ENCODE measurements at places on chromosomes 7 and 10.
A peak's percentile ranks its signal among the peaks of the same experiment; 100 is the strongest.

GRCh38 chr7:2359610-2360009 is 5.0 kb downstream of the EIF3B start:
- DNase-seq: no peak

DNA sequence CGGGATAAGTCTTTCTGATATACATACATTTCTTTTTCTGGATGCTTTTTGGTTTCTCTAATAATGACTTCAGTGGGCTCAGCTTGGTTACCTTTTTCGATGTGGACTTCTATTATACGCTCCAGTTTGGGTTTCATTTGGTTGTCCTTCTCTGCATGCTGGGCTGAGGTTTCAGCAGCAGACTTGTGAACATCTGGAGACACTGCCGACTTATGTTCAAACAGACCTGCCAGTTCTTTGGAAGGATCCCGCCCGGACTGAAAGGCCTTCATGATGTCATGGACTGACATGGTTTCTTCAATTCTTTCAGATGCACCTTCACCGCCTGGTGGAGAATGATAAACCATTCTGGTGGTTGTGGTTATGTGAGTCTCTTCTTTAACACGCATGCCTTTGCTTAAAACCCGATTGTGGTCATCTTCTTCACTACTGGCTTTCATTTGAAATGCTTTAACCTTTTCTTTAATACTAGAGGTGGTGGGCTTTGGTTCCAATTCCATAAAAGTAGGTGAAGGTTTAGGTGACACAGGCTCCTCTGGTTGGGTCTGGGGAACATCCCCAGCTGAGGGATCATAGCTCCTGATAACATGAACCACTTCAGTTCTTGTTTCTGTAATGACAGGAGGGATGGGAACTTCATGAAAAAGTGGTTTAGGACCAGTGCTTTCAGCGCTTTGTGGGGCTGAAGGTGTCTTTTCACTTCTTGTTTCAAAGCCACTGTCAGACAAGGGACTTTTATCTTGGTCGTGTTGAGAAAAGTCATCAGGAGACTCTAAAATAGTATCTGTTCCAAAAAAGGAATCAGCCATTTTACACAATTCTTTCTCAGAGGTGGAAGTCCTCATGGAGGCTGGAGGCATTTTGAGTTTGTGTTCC is 167.7 kb upstream of the CCDC6 start:
- no peak for DNase-seq

DNA sequence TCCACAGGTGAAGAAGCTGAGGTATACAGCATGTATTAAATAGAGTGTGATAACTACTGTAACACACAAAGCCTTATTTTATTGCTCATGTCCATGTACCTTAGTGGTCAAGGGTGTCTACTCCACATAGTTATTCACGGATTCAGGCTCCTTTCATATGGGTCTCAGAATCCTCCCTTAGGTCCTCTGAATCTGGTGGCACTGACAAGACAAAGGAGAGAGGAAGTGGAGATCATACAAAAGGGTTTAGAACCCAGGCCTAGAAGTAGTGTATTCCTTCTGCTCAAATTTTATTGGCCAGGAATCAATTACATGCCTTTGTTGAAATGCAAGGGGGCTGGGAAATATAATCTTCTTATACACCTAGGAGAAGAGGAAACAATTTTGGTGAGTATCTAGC is 164.6 kb downstream of the PTEN start:
- DNase-seq: no peak

DNA sequence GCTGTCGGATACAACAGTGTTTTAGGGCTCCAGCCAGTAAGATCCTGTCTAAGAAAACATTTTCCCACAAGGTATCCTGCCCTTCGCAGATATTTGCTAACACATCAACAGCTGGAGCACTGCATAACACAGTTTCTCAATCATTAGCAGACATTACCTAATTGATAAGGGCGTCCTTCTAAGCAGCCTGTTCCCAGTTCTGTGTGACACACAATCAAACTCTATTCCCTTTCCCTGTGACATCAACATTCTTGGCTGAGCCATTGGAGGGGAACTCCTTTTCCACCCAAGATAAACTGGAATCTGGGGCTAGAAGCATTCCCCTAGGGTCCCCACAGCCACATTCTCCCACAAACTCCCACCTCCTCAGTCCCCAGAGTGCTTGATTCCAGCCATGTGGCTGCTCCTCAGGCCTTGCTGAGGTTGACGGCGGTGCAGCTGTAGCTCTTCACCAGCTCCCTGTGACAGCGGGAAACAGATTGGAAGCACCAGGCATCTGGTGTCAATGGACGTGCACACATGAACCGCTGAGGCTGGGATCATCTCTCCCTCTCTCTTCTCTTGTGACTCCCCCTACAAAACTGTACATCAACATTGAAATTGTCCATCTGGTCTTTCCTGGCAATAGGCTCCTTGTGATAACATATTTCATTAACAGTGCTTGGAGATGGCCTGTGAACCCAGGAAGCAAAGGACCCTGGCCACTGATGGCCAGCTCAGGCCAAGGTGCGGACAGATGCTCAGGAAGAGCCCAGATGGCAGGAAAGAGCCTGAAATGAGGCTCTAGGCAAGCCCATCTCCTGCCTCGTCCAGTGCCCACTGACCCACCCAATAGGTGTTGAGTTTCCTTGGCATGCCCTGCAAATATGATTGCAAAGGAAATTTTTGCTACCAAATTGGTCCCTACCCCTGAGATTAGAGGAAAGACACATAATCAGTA is 131.1 kb upstream of the TBX20 start:
- no peak for DNase-seq

DNA sequence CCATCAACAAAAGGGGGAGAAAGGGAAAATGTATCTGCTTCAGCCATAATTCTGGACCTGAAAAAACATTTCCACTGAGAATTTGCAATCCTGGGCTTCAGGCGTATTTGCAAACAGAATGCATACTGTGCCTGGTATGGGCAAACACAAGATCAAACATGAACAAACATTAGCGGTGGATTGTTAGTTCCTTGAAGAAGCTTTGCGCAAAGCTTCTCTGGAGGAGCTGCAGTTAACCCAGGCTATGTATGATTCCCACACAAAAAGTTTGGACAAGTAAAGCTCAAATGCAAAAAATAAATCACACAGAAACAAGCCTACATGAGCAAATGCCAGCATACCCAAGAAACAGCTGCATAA is 20.4 kb upstream of the HILPDA start:
- no peak for DNase-seq

DNA sequence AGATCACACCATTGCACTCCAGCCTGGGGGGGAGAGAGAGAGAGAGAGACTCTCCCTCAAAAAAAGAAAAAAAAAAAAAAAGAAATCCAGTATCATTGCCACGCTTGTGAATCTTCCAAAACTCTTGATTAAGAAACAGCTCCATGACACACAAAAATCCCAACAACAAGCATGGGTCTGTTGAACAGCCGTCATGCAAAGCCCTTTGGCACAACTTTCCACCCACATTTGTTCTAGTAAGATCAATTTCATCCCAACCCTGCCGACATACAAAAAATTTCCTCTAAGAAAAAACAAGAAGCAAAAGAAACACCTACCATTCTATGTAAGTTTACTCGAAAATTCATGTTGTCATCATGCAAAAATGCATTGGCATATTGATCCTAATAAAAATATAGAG is 62.8 kb downstream of the ARMH3 start:
- DNase-seq: no peak

- no peak for DNase-seq
Measured at GRCh38 chr10:47165168-47165710, 134.8 kb upstream of the GDF10 start.

DNA sequence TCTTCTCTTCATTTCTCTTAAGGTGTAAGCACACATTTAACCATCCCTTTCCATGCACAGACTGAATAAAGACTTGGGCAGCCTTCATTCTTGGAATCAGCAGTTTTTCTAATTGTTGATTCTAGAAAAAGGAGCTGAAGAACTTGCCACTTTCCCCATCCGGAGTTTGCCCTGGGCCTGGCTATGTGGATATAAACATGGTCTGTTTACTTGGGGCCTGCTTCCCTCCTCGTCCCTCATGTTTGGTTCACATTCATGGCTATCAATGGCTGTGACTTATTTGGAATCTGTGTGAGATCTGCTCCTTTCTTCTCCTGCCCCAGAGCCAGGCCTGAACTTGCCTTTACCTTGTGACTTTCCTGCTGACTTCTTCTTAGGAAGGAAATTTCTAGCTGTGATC is 199.3 kb downstream of the LRMDA start:
- DNase-seq: no peak

DNA sequence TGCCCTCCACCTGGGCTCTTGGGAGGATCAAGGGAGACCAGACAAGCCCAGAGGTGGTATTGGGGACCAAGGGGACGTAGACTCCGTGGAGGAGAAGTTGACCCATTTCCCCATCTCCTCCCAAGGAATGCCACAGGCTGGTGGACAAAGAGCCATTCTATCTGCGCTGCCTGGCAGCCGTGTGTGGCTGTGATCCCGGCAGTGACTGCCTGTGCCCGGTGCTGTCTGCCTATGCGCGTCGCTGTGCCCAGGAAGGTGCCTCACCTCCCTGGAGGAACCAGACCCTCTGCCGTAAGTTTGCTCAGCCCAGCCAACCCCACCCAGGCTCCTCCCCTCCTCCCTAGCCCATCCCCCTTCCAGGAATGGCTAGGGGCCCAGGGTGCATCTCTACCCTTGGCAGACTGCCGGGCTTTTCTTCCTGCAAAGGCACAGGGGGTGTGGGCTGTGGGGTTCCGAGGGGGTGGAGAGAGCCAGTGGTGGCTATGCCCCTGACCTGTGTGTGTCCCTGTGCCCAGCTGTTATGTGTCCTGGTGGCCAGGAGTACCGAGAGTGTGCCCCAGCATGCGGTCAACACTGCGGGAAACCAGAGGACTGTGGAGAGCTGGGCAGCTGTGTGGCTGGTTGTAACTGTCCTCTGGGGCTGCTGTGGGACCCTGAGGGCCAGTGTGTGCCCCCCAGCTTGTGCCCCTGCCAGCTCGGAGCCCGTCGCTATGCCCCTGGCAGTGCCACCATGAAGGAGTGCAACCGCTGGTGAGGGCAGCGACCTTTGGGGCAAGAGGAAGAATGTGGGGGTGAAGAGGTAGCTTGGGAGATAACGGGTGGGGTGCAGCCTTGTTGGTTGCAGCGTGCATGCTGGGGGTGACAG is 10.2 kb upstream of the ZNF467 start:
- DNase-seq: no peak

- DNase-seq: peak; percentile 22
Measured at GRCh38 chr7:151429560-151430331, 10.2 kb downstream of the CRYGN start.

DNA sequence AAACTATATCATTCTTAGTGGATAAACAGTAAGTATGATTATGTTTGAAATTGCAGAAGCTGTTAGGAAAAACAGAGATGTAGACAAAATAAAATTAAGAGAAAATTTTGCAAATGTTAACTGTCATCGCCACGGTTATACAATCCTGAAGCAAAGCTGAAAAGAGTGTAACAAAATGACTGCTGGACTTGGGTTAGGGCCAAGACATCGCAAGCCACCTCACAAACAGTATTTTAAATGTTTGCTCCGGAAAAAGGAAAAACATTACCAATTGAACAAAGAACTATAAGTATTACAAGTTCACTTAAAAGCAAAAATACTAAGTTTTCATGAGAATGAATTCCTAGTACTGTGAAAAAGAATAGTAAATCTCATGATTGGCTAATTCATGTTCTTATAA is 60.0 kb downstream of the FAM13C start:
- no peak for DNase-seq

DNA sequence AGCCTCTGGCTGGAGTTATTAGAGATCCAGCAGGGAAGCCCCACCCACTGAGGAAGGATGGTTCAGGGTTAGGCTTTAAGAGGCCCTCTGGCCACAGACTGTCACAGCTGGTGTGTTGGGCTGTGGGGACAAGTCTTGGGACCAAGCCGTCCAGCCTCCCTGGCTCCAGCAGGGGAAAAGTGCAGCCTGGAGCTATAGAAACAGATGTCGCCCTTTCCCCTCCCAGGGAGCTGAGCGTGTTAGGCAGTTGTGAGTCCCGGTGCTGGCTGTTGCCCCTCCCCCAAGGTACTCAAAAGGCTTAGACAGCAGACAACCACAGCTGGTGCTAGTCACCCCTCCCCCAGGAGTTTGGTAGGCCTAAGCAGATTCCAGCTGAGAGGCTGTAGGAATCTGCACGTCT is 143.4 kb downstream of the TMEM168 start:
- no peak for DNase-seq

DNA sequence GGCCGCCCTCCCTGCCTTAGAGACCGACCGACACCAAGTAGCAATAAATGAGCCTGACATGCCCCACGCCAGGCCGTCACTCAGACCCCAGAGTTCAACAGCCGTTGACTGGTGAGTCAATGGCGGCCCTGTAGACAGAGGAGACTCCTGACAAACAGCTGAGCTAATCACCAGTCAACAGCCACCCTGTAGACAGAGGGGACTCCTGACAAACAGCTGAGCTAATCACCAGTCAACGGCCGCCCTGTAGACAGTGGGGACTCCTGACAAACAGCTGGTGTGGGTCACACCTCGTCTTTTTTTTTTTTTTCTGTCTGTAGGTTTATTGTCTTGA is 16.9 kb upstream of the KNDC1 start:
- no peak for DNase-seq

- DNase-seq: no peak
Measured at GRCh38 chr10:131915990-131916766, 15.4 kb downstream of the PPP2R2D start.

DNA sequence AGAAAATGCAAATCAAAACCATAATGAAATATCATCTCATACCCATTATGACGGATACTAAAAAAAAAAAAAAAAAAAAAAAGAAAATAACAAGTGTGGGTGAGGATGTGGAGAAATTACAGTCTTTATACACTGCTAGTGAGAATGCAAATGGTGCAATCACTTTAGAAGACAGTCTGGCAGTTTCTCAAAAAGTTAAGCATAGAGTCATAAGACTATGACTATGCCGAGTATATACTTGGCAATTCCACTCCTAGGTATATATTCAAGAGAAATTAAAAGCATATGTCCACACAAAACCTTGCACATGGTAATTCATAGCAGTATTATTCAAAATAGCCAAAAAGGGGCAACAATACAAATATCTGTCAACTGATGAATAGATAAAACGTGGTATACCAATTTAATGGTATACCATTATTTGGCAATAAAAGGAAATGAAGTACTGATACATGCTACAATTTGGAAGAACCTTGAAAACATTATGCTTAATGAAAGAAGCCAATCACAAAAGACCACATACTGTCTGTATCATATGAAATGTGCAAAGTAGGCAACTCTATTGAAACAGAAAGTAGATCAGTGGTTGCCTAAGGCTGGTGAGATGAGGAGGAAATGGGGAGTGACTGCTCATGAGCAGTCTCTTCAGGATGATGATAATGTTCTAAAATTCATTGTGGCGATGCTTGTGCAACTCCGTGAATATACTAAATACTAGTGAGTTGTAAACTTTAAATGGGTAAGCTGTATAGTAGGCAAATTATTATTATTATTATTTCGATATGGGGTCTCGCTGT is 90.1 kb upstream of the NANOS1 start:
- no peak for DNase-seq

GRCh38 chr7:107668296-107668695 is 7.7 kb downstream of the SLC26A4 start:
- DNase-seq: no peak
